ENCODE measurements at places on chromosomes 11 and 22. TPM values are rescaled to one million over a fixed set of nuclear protein-coding genes. Genes with fewer than 3 reads are reported as not detected.

Gene CYP2D6
- not detected for total RNA-seq

Gene FOLR2
- total RNA-seq: not detected

Gene RHOD
- 26.0 TPM for total RNA-seq

Gene MUC5AC
- not detected for total RNA-seq

Gene MIF
- 704 TPM for total RNA-seq

Gene SMC1B
- total RNA-seq: not detected
